ENCODE measurements at places on chromosomes 1 and 21.

- DNase-seq, result no peak
These were observed 148.9 kb upstream of the CTTNBP2NL start for GRCh38 chr1:112247036-112247597.

- peak; percentile 9 for DNase-seq
These were observed 10.4 kb downstream of the JUN start for GRCh38 chr1:58773406-58773840.

DNA sequence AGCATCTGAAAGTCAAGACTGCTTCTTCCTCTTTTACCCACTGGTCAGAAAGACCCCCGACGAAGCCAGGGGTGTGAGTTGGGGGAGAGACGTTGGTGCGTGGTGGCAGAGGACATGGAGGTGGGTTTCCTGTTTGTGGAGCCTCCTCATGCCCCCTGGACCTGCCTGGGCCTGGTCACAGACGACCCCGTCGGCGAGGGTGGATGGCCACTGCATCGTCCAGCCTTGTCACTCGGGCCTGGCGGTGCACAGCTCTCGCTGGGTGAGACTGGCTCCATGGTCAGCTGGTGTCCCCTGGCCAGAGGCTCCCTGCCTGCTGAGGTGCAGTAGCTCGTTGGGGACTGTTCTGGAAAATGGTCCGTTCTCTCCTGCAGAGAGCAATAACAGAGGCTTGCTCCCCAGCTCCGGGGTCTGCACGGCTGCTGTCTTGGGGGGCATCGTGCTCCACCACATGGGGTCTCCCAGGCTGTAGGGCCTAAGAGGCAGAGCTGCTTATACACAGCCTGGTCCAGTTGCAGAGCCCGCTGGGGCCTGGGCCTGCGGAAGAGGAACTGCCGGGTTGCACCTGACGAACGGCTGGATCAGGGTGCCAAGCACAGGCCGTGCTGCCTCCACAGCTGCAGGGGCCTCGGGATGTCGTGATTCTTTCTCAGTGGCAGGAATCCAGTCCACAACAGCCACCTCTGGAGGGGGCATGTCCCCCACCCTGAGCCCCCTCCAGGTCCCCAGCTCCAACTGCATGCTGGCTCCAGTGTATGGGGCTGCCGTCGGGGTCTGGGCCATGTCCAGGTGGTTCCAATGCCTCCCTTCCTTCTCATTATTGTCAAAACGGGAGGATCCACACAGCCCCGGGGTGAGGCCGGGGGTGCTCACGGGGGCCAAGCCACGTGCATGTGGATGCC, 18.0 kb upstream of the ACTRT2 start:
- no peak for DNase-seq

GRCh38 chr1:192475970-192476369, 99.6 kb upstream of the RGS1 start:
- no peak for DNase-seq

DNA sequence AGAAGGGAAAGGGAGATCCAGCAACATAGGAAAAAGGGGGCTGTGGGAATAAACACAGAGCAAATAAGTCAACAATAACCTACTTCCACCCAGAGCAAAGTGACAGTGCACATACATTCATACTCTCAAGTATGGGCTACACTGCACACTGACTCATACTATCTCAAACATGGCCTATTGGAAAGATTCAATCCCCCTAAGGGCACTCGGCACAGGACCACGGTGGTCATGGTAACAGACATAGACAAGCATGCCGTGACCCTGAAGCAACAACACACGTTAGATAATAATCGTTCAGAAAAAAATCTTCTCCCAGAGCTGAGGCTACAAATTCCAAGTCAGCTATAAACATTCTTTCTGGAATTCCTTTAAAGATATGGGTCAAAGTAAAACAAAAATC, 16.8 kb upstream of the JAK1 start:
- DNase-seq, result no peak

- no peak for DNase-seq
These were observed 13.4 kb downstream of the RNASEL start for GRCh38 chr1:182575540-182576149.

DNA sequence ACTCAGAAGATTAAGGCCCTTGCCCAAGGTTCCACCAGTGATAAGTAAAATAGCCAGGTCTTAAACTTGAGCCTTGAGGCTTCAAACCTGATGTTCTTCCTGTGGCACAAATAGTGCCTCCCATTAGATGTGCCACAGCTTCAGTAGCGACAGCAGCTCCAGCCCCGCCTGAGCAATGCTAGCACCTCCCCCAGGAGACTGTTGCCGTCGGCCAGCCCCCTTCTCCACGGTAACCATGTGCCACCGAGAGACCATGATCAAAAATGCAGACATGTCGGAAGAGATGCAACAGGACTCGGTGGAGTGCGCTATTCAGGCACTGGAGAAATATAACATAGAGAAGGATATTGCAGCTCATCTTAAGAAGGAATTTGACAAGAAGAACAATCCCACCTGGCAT, 32.2 kb downstream of the KLHDC7A start:
- DNase-seq, result no peak

DNA sequence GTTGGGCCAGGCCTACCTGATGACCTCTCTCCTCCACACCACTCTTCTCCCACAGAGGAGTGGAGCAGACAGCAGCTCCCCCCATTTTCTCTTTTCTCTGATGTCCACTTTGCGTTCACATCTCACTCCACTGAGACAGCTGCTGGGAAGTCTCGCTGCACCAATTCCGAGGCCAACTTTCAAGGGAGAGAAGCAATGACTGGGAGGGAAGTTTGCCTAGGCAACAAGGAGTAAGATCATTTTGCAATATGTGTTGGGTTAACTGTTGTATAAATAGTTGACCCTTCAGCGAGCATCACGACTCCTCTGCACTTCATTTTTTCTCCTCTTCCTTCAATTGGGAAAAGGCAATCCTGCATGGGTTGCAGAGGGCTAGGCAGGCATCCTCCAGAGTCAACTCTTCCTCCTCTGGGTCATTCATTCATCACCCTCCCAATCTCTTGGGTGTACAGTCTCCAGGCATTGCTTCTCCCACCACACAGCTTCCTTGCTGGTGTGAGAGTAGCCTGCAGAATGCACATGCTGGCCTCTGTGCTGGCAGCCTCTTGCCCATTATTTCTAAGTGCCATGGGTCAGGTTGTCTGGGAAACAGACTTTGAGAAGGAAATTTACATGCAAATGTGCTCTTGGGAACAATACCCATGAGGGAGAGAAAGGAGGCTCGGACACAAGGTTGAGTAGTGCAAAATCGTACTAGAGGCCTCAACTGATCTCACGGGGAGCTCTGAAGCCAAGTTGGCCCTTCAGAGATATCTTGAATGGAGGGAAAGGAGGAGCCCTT, 75.8 kb upstream of the BCAR3 start:
- DNase-seq, result no peak

DNA sequence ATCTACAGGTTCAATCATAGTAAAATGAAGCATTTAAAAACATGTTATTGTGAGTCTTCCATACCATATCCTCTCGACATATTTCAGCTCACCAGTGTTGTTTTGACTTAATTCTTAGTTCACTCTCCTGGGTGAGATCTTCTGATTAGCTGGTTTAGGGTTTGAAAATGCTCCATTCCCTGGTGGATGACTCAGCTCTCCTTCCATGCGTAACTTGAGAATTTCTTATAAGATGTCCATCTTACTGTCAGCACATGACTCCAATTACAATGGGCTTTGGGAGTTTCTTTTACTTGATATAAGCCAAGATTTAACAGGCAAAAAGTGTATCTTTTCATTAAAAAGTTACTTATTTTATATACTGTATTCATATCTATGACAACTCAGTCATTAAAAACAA, 476.5 kb downstream of the BRINP3 start:
- DNase-seq, result no peak

DNA sequence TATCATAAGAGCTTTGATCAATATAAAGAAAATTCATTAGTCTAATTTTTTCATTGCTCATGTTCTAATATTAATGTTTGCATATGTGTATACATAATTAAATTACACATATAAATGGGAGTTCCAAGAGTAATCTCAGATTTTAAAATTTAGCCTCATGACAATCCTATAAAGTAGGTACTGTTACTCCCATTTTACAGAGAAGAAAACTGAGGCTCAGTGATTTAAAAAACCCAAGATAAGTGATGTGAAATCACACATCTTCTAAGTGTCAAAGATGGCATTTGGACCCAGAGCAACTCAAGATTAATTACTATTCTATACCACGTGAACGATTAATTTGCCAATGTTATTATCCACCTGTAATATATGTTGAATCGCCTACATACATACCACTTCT, 122.3 kb downstream of the TM2D1 start:
- DNase-seq, result no peak

- DNase-seq, result no peak
These were observed 208.5 kb downstream of the TTLL7 start for GRCh38 chr1:83790446-83790845.

DNA sequence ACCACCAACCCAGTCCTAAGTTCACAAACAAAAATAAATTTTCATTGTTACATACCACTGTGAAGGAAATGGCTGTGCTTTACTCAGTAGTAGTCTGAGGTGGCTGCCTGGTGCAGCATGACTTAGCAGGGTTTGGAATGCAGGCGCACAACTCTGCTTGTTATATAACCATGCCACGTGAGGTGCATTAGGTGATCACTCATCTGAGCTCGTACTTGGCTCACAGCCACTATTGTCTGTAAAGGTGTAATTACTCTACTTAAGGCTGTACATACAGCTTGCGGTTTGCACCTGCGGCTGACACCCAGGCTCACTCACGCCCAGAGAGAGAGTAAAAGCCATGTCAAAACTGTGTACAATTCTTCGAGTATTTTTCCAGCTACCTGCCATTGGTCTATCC, 599.4 kb downstream of the LTN1 start:
- no peak for DNase-seq

GRCh38 chr1:21297975-21298374, 7.7 kb upstream of the ECE1 start:
- DNase-seq, result no peak

- no peak for DNase-seq
These were observed 53.1 kb upstream of the CTPS1 start for GRCh38 chr1:40926441-40926840.

DNA sequence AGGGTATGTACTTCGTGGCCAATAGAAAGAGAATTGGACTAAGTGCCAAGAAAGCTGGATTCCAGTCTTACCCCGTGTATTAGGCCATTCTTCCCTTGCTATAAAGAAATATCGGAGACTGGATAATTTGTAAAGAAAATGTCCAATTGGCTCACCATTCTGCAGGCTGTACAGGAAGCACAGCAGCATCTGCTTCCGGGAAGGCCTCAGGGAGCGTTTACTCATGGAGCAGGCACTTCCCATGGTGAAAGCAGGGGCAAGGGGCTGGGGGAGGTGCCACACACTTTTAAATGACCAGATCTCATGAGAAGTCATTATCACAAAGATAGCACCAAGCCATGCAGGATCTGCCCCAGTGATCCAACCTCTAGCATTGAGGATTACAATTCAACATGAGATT, 7.8 kb upstream of the AMIGO1 start:
- no peak for DNase-seq

- no peak for DNase-seq
These were observed 31.9 kb upstream of the LRRC3 start for GRCh38 chr21:44423312-44423821.

Data from activated naive CD4-positive, alpha-beta T cell (primary cell).